ENCODE measurements at places on chromosomes 5 and 9.
A peak's percentile ranks its signal among the peaks of the same experiment; 100 is the strongest.

DNA sequence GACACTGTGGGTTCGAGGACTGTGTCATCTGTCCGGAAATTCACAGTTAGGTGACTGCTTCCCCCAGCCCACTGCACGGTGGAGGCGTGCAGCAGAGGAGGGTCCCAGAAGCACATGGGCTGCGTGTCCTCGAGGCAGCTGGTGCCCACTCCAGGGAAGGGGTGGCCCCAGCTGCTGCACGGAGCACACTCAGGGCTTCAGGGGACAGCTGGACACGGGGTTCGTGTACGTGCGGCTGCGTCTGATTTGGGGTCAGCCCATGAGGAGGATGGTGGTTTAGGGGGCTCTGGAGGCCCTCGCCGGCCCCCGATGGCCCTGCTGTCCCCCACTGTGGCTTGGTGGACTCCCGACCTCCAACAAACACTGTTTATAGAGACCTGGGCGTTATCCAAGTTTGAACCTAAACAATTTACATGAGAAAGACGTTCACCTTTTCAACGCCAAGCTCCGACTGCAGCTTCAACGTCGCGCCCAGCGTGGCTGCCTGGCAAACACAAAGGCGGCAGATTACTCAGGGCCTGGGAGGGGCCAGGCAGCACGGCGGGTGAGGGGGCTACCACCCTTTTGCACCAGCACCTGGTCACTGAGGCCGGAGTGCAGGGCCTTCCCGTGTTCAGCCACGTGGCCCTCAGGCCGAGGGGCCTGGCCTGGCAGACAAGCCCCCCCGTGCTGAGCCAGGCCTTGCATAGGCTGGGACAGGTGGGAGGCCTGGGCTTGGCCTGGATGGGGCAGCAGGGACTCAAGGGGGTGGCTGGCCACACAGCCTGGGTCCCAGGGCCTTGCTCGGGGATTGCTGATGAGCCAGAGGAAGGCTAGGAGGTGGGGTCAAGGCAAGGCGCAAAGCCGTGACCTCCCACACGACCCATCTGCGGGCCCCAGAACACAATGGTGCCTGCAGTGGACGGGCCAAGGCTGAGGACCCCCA, 55.2 kb downstream of the EXD3 start:
- no peak for DNase-seq

GRCh38 chr5:24208686-24209106, 436.1 kb downstream of the CDH10 start:
- no peak for DNase-seq

GRCh38 chr5:14171621-14172020, 28.5 kb downstream of the TRIO start:
- peak; percentile 90 for DNase-seq

DNA sequence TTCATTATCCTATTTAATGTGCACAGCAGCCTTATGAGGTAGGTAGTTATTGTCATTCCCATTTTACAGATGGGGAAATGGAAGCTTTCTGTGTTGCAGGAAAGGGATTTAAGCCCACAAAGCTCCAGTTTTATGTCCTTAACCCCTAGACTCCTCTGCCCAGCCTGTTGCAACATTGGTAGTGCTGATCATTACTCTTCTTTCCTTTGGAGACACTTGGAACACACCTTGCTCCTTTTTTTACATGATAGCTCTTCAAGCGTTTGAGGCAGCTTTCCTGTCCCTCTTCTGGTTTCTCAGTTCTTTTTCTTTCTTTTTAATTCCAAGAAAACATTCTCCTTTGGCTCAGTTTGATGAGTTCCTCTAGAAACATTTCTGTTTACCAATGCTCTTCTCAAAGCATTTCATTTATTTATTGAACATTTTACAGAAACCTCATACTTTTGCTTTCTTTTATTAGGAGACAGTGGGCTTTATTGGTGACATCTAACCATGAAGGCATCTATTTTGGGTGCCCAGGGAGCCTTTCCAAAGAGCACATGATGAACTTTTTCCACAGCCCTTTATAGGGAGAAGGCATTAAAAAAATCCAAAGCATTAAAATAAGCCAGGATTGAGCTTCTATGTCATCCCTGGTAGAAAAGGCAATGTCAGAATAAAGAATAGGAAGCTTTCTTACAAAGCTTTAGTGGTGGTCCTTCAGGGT, 218.0 kb downstream of the TMEM38B start:
- no peak for DNase-seq

DNA sequence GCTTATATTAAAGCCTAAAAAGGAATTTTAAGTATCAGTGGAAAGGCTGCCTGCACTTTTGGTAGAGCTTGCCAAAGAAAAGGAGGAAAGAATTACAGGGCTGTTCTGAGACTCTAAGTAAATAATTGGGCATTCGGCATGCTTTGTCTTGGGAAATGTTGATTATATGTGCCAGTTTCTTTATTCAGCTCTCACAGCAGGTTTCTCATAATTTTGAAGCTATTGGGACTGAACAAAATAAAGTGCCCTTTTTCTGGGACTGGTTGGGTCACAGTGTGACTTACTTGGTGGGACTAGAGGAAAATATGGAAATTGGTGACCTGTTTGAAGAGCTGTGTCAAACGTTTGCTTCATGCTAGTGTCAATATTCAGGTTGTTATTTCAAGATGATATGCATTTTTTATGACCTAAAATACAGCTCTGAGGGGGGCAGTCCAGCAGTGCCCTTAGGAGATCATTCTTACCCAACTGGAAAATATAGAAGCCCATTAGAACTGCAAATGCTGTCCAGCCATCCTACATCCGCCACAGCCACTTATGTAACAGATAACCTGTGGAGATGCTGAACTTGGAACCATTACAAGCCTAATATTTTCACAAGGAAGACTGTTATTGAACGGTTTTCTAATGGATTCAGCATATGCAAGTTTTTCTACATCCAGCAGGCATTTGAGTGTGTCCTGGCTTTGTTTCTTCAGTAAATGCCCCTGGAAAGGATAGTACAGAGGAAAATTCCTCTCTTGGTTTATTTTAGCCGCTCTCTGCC, 122.4 kb downstream of the SNCAIP start:
- no peak for DNase-seq

GRCh38 chr9:79542735-79543620, 28.8 kb upstream of the TLE4 start:
- no peak for DNase-seq

DNA sequence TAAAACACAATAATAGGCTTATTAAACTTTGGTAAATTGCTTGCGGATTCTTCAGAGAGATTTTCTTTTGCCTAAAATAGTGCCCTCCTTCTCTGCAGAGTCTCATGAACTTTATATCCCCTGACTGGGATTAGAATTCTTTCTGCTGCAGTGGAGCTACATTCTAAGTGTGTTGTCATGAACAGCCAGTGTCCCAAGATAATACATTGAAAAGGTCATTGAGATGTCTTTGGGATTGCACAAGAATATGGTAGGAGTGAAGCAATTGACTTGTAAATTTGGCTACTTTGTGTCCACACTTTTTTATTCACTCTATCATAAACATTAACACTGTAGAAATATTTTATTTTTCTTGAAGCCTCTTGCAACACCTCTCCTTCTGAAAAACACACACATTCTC, 604.5 kb downstream of the GABRG2 start:
- no peak for DNase-seq

- peak; percentile 97 for DNase-seq
Observed at GRCh38 chr5:43037636-43038495, 2.3 kb downstream of the ANXA2R start.

GRCh38 chr9:114238891-114239875, 83.7 kb upstream of the ORM1 start:
- DNase-seq = peak; percentile 45

DNA sequence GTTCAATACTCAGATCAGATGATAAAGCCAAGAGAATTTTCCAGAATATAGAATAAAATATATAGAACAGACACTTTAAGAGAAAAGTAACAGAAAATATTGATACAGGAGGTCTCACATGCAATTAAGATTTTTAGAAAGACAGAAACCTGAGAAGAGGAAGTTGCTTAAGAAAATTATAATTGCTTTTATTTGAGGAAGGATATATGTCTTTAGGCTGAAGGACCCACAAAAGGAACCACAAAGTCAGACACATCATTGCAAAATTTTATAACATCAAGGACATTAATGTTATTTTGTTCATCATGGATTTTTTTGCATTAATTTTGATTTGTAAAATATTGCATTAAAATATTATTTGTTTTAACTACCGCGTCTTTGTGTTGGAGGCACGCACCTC, 141.5 kb downstream of the FSTL4 start:
- DNase-seq = no peak

DNA sequence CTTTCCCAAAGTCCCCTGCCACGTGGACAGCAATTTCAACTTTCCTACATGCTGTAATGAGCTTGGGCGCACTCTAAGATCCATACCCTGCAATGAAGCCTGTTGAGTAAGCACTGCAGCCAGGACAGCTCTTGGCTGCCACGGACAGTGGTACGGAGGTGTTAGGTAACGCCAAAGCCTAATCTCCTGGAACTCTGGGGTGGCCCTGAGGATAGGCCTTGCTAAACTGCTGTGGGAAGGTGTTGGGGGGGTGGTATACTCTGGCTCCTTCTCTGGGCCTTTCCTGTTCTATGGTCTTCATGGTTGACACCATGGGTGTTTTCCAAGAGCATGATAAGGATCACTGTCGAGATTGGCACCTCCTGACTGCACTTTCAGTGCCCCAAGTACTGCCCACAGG, 66.4 kb upstream of the PITX1 start:
- DNase-seq = no peak

GRCh38 chr5:118022062-118022461, 966.3 kb downstream of the DTWD2 start:
- no peak for DNase-seq

GRCh38 chr9:98280162-98280561, 24.7 kb upstream of the TBC1D2 start:
- no peak for DNase-seq

DNA sequence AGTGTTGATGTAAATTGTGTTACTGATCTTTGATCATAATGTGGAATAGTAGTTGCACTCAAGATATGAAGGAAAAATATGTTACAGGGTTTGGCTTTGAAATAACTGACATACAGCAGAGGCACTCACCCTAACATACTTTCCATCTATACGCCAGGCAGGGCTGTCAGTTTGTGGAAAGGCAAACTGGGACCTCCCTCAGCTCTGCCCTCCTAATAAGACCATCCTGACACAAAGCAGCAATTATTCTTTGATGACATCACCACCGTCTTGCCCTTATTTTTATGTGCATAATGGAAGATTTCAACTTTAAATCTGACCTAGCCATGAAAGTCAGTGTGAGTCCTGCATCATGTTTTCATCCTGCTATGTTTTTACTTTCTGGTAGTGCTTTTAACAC, 42.9 kb downstream of the ITGA1 start:
- no peak for DNase-seq

GRCh38 chr5:108102463-108102862, 279.4 kb downstream of the FBXL17 start:
- peak; percentile 9 for DNase-seq

GRCh38 chr9:86230858-86231257, 28.6 kb downstream of the C9orf153 start:
- DNase-seq = peak; percentile 13

GRCh38 chr9:136723362-136723976, 11.1 kb downstream of the DIPK1B start:
- DNase-seq = no peak

DNA sequence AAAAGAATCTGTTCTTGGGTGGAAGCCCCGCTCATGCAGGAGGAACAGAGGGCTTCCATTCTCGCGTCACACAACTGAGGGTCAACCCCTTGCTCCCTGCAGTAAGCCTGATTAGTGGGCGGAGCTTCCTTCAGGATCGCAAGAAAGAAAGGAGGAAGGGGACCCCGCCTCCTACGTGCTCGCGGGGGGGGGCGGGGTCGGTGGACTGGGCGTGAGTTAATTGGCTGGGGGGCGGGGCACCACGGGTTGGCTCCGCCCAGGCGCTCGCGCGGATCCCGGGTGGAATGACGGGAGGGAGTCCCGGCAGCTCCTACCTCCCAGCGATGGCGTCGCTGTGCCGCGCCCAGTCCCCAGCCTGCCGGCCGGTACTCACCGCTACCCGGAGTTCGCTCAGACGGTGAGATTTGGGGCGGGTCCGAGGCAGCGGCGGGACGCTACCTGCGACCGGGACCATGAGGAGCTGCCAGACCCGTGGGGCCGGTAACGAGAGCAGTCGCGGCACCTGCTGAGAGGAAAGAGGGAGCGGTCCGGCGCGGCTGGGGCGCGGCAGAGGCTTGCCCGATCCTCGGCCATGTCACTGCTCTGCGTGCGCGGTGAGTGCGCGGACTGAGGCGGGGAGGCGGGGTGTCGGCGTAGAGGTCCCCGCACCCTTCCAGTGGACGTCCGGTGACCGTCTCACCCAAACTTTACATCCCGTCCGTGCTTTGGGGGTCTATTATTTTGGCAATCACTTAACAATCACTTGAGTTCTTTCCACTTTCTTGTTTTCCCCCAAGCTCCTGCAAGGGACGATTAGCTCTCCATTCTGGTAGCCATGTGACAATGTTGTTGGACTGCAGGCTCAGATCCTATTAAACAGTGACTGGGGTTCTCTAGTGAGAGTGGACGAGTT, at the start of gene UNC13B:
Gene UNC13B (plus strand): TSS at position 297 of the 892 bp plus-strand sequence. CDS start 275 bp downstream, at position 572.
- DNase-seq = peak; percentile 90

GRCh38 chr9:83432877-83433550, 105.2 kb downstream of the FRMD3 start:
- no peak for DNase-seq

DNA sequence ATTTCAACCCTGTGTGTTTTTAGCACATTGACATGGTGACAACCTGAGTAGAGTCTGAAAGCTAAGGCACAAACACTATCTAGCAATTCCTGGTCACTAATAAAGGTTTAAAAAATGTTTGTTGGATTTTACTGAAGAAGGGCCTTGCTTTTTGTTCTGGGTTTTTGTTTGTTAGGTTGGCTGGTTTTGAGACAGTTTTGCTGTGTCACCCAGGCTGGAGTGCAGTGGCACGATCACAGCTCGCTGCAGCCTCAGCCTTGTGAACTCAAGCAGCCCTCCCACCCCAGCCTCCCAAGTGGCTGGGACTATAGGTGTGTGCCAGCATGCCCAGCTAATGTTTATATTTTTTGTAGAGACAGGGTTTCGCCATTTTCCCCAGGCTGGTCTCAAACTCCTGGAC, 39.0 kb downstream of the PRKACG start:
- no peak for DNase-seq

DNA sequence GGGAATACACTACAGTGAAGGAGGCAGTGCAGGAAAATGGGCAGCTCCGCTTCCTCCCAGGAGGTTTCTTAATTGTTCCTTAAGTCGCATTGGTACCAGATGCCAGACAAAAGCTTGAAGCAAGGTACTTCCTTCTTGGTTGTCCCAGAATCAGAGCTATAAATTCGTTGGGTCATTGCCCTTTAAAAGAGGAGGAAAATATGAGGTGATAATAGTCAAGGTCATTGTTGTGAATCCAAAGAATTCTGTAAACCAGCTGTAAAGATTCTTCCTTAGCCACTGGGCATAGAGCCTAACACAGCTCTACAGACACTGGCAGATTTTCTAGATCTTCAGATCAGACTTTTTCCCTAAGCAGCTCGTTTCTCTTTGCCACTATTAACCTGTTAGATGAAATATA, 444.1 kb upstream of the TLE4 start:
- no peak for DNase-seq

GRCh38 chr9:35695943-35696401, 6.2 kb upstream of the TPM2 start:
- DNase-seq = peak; percentile 58

Data from fibroblast of lung (primary cell).